Adrenal gland (tissue), 19 donors: ENCODE measurements at places on chromosomes 6 and 20.
A peak's percentile ranks its signal among the peaks of the same experiment; 100 is the strongest.

- no peak for DNase-seq
These were observed 96.2 kb downstream of the OTOR start for GRCh38 chr20:16844406-16844805.

GRCh38 chr20:61120595-61121515 lies 131.2 kb upstream of the CDH4 start:
- DNase-seq, result peak; percentile 54

DNA sequence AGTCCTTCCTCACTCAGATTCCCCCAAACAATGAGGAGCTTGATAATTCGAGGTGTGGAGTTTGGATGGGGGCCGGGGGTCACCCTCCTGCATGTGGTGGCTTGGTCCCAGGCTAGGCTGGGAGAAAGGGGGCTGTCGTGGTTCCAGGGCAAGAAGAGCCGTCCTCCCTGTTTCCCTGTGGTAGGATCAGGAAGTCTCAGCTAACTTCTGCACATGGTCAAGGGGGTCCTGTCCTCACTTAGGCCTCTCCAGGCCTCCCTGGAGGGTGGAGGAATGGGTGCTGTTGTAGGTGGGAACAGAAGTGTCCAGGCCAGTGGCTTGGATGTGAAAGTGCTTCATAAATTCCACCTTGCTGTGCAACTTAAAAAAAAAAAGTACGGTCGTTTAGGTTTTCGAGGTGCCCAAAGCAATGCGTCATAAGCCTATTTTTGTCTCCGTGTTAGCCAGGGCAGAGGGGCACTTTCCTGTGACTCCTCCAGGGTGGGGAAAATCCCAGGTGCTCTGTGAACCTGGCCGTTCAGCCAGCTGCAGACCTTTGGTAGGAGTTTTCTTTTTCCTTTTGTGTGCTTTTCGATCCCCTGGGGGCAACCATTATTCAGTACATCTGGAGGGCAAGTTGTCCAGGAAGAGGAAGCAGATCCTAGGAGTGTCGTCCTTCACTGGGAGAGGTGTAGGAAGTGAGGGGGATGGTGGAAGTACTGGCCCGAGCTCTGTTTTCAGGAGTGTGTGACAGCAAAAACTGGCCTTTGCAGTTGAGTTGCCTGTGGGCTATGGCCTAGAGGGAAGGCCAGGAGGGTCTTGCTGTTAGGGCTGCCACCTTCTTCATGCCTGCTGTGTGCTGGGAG lies 9.6 kb downstream of the IGF2R start:
- DNase-seq, result no peak

DNA sequence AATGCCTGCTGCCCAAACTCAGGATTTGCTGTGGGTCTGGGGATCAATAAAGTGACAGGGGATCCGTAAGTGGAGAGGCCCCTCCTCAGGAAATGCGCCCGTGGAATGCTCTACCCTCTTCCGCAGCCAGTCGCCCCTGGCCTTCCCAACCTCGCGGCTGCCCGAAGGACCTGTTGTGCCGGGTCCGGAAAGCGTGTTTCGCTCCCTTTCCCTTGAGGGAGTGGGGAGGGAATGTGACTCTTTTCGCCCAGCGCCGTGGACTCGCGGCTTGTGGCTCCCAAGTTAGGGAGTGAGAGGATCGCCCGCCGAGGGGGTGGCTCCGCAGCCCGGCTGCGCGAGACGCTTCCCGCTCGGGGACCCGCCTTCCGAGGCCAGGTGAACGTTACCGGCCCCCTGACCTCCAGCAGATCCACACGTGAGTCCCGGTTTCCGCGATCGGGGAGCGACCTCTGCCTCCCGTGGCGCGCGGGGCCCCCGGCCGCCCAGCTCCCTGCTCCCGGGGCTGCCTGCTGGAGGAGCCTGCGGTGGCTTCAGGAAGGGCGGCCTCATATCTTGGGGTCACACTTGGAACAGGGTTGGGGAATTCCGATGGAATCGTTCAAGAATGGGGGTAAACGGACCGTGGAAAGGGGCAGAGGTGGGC lies 666 bp downstream of the TPD52L1 start:
- DNase-seq, result peak; percentile 48

- DNase-seq, result peak; percentile 92
These were observed 4.6 kb downstream of the TP53TG5 start for GRCh38 chr20:45373353-45374100.

DNA sequence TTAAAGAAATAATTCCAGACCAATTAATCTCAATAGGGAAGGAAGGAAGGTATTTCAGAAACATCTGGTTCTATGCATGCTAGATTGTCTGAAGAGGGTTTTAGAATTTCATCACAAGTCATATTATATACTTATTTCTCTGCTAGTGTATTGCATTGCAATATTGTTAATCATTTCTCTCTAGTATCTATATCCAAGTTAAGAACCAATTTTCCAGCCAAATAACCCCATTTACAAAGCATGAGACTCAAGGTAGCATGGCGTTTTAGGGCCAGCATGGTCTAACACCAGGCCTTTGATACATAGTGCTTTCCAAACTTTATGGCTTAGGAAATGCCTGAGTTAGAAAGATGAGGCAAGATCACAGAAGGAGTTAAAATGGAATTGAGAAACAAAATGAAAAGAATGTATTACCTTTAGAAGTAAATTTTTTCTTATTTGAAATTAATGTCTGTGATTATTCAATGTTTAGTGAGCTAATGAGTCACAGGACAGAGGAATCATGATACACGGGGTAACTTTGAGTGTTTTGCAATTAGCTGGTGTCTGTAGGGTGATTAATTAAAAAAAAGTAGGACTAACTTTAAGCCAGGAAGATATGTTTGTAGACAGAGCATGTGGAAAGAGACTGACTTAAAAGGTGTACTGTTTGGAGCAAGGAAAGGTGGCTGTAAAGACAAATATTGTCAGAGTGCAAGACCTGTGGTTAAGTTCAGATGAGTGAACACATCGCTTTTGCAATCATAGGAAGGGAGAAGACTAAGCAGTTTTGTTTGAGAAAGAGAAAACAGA lies 1006.2 kb upstream of the CITED2 start:
- no peak for DNase-seq

- no peak for DNase-seq
These were observed 131.1 kb upstream of the ARMC2 start for GRCh38 chr6:108716801-108717791.

DNA sequence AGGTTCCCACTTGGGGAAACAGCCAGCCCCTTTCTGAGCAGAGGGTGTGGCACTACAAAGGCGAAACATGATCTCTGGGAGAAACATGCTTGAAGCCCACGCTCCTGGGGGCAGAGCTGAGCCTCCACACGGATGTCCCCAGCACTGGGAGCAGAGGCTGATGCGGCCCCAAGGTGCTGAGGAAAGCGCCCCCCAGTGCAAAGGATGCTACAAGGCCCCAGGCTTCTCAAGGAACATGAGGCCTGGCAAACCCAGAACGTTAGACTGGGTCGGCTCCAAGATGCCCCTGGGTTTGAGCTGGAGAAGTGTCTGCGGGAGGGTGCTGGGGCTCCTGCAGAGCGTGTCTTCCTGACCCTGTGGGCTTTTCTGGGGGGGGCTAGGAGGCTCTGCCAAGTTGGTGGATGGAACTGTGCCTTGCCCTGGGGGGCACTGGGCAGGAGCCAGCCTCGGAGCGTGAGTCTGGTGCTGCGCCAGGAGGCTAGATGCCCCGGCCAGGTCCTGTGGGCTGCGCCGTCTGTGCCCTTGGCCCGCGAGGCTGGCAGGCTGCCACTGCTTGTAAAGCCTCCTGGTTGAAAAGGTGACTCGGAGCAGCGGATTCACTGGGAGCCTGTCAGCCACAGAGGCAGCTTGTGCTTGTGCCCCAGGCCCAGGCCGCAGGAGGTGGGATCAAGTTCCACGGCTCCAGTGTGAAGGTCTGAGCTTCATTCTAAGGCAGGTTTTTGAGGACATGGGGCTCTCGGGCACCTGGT lies 8.1 kb downstream of the SYNJ2 start:
- peak; percentile 94 for DNase-seq

DNA sequence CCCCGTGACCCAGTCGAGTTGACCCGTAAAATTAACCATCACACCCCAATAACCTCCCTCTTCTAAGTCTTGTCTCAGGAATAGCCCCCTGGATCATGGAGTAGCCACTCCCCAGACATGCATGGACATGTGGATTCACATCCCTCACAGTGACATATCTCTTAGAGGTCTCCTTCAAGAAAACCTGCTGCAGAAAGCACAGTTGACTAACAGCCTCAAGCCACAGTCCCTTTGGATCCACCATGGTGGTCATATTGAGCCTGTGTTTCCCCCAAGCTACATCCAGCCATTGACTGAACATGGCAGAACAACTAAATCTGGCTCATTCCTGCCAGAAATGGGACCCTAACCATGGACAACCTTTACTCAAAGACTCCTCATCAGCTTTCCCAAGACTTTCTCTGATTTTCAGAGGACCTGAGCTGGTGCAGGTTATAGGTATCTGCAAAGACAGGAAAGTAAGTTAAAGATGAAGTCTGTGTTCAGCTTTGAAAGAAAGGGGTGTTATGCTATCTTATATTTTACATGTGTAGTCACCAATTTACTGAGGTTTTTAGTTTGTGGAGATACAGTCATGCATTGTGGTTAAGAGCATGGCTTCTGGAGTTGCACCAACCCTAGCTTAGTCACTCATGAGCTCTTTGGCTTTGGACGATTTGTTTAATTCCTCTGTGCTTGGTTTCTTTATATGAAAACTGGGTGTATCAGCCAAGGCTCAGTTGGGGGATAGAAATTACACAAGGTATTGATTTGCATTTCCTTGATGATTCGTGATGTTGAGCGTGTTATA lies 219.1 kb downstream of the MYLK4 start:
- no peak for DNase-seq
